ENCODE measurements at places on chromosomes 1 and 21.

DNA sequence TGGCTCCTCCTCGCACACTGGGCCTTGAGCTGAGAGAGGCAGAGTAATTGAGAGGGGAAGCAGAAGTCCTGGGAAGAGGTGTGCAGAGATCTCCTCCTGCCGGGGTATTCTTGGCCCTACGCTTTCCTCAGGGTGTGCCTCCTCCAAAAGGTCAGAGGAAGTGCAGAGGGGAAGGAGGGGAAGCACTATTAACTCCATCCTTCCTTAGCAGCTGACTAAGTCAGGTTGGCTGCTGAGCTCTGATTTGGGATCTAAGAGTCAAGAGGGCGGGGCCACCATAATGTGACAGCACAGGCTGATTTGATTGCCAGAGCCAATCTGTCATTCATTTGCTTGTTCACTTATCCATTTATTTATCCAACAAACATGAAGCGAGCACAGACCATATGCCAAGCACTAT is 12.3 kb downstream of the ATP2B4 start:
- no peak for DNase-seq

DNA sequence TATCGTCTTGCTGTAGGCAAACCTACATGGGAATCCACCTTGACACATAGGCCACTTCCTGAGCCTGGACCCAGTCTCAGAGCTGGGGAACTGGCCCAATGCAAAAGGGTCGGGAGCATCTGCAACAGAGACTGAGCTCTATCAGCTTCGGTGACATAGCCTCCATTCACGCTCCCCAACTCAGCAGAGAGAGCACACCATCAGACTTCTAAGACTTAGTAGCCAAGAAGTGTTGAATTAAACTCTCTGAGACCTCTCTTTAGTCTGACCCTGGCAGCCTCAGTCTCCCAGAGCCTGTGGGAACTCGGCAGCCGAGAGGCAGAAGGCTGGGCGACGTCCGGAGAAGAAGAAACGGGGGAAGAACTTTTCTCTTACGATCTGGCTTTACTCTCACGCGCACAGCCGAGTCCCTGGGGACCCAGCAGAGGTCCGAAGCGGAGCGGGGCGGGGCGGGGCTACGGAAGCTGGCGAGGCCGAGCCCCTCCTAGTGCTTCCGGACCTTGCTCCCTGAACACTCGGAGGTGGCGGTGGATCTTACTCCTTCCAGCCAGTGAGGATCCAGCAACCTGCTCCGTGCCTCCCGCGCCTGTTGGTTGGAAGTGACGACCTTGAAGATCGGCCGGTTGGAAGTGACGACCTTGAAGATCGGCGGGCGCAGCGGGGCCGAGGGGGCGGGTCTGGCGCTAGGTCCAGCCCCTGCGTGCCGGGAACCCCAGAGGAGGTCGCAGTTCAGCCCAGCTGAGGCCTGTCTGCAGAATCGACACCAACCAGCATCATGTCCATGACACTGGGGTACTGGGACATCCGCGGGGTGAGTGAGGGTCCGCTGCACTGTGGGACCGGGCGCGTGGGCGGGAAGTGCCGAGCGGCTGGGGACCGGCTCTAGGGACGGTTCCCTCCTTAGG is at the start of gene GSTM4:
GSTM4 (plus strand) TSS at position 485 of the 905 bp plus-strand sequence; CDS start at position 776, 291 bp downstream.
- peak; percentile 49 for DNase-seq

DNA sequence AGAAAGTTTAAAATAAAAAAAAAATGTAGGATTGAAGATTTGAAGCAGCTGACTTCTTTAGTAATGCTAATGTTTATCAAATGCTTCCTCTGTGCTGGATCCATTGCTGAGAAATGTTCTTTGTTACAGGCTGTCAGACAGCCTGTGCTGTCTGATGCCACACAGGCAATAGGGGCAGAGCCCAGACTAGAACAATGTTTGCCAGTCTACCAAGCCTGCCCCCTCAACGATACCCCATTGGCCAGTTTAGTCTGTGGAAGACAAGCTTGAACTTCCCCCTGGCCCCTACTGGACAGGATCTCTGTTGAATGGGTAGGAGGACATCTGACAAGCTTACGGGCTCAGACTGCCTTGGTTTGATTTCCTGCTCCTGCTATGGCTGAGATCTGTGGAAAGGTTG is 79.4 kb downstream of the PAPPA2 start:
- no peak for DNase-seq

DNA sequence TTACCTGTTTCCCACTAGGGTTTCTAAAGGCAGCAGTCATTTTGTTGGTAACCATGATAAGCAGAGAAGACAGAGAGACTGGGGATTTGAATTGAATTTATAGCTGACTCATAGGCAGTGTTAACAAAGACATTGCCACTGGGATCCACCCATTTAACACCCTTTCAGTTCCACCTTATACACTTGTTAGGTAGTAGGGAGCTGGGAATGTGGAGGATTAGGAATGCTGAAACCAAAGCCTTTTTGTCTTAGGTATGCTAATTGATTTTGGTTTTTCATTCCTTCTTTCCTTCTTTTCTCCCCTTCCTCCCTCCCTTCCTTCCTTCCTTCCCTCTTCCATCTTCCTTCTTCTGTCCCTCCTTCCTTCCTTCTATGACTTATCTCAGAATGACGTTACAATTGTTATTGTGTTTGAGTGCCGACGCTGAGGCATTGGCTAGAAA is 7.5 kb upstream of the EVI5 start:
- no peak for DNase-seq

- DNase-seq: no peak
Measured at GRCh38 chr1:200794506-200795065, 55.9 kb downstream of the CAMSAP2 start.

DNA sequence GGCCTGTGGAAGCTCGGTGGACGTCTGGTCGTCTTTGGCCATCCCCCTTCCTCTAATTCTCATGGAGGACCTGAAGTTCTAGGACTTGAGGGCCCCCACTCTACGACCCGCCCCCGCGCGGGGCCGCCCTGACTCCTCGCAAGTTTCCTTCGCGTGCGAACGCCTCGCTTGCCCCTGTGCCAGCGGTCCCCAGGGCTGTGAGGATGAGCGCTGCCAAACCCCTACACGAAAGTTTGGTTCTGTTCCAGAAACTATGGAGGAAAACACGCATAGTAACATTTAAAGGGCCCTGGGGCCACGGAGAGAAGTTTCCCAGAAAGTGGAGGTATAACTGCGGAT is 304 bp upstream of the GNG12 start:
- no peak for DNase-seq

DNA sequence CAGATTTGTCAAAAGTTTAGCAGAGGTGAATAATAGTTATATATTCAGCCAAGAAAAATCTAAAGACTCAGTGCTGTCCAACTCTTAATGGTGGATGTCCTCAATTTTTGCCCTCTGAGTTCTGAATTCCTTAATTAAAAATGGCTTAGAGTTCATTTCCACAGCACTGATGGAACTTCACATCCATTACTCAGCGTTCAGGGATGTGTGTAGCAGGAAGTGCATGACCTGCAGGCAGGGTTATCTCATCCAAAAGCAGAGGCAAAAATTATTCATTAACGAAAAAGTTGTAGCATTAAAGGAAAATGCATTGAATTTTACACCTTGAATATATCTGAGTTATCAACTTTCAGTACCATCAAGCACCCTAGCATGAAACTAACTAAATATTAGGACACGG is 96.7 kb downstream of the ZP4 start:
- no peak for DNase-seq

- DNase-seq: no peak
Measured at GRCh38 chr1:82823876-82824275, 1023.1 kb downstream of the ADGRL2 start.

- DNase-seq: no peak
Measured at GRCh38 chr1:156926175-156926574, 5.7 kb downstream of the LRRC71 start.

DNA sequence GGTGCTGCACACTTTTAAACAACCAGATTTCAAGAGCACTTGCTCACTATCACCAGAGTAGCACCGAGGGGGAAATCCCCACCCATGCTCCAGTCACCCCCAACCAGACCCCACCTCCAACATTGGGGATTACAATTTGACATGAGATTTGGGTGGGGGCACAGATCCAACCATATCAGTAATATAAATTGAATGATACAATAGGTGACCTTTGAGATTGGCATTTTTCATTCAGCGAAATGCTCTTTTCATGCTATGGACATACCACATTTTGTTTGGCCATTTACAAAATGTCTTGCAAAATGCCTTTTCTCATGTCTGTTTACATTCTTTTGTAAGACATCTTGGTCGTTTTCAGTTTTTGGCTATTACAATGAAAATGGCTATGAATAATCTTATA is 23.9 kb downstream of the RYR2 start:
- no peak for DNase-seq
